Aorta (tissue), 5 donors: ENCODE measurements at places on chromosomes 7 and 10. TPM values are rescaled to one million over a fixed set of nuclear protein-coding genes. Genes with fewer than 3 reads are reported as not detected.

DNA sequence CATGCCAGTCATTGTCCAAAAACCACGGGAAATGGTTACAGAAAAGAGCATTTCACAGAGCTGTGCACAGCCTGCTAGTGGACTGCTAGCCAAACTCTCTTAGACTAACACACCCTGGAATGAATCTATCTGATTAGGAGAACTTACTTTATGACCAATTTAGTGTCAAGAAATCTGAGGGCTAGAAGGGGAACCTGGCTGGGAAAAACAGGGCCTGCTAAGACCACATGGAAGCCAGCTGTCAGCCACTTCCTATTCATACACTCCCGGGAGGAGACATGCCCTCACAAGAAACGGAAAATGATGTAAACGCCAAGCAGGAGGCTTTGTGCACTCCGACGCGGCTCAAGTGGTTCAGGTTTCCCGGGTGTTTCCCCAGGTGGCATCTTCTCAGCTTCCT lies 54.8 kb downstream of the MPP7 start:
- DNase-seq: no peak
- H3K36me3 ChIP-seq: no peaks in the 10 kb centered on the region
- H3K4me3 ChIP-seq: no peak overlapping the region

DNA sequence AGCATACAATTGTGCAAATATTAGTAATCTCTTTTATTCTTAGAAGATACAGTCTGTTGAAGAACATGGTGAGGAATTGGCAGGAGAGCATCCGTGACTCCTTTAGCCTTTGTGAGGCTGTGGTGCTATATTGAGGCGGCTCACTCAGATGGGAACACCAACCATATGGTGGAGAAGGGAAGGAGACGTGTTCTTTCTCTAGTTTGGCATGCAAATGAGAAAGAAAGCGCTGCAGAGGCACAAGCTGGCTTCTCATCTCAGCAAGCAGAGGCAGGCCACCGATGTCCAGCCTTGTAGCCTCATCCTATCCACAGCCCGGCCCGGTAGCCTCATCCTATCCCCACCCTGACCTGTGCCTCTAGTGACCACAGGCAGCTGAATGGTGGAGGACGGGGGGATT lies 288.3 kb downstream of the CAMK1D start:
- H3K27ac ChIP-seq: no peak overlapping the region
- no peaks in the 10 kb centered on the region for H3K4me1 ChIP-seq
- H3K36me3 ChIP-seq: no peaks in the 10 kb centered on the region
- H3K27me3 ChIP-seq: no peaks in the 10 kb centered on the region
- H3K4me3 ChIP-seq: no peak overlapping the region

DNA sequence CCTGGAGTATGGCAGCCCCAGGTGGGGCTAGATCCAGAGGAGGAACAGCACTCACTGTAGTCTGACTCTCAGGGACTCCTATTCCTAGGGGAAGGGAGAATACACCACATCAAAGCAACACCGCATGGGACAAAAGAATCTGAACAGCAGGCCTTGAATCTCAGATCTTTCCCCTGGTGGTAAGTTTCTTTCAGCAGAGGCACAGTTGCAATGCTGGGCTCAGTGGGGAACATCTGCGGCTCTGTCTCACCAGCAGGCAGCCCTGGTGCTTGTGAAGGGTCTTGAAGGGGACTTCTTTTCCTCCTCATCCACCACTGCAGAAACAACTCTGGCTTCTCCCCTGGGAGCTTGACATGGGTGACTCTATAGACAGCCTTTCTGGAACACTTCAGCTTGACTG lies 111.2 kb upstream of the ARHGAP21 start:
- no peak overlapping the region for H3K4me3 ChIP-seq
- H3K27me3 ChIP-seq: no peaks in the 10 kb centered on the region
- H3K4me1 ChIP-seq: no peaks in the 10 kb centered on the region
- no peak for DNase-seq
- no peak overlapping the region for H3K27ac ChIP-seq

- no peak for DNase-seq
- H3K36me3 ChIP-seq: peaks cover 6% of the 10 kb centered on the region
- no peaks in the 10 kb centered on the region for H3K27me3 ChIP-seq
- H3K27ac ChIP-seq: no peak overlapping the region
Measured at GRCh38 chr7:91869661-91870060, 10.8 kb downstream of the MTERF1 start.

- no peaks in the 10 kb centered on the region for H3K36me3 ChIP-seq
- peak; percentile 49 for DNase-seq
- no peaks in the 10 kb centered on the region for H3K4me1 ChIP-seq
- no peak overlapping the region for H3K4me3 ChIP-seq
- no peaks in the 10 kb centered on the region for H3K27me3 ChIP-seq
Measured at GRCh38 chr10:69376662-69377061, 40.1 kb downstream of the TACR2 start.

DNA sequence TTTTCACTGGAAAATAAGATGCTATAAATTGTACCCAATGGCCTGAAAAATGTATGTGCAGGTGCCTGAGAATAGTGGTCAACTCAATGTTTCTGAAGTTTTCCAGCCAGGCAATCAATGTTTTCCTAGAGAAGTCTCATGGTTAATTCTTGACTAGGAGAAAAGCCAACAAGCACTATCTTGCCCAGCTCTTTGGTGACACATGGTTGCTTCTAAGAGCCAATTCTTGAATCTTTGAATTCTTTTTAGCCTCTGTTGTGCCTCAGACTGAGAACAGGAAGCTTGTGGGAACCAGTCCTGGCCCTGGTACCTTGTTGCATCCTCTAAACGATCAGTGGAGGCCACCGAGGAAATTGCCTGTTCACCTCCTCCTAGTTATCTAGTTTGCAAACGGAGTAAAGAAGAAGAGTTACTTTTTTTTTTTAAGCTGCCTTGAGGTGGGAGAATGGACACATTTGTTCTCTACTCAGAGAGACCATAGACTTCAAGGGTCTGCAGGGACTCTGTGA lies 144.0 kb upstream of the MKLN1 start:
- no peak overlapping the region for H3K4me3 ChIP-seq
- H3K36me3 ChIP-seq: no peaks in the 10 kb centered on the region
- no peak overlapping the region for H3K27ac ChIP-seq
- no peaks in the 10 kb centered on the region for H3K4me1 ChIP-seq

DNA sequence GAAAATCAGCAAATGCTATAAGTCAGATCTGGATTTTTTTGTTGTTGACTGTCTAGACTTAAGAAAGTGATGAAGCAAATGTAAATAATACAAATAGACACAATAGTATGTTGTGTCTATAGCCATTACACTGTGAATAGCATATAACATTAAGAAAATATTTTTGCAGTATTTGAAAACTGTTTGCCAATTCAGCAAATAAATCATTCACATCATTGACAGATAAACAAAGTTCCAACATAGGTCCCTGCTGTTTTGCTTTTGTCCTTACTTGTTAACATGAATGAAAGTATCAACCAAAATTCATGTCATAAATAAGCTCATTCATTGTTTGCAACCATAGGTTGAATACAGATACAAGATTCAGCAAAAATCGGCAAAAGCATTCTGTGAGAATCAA lies 200.5 kb downstream of the KIF20B start:
- no peak overlapping the region for H3K27ac ChIP-seq
- H3K4me3 ChIP-seq: no peak overlapping the region
- no peak for DNase-seq
- no peaks in the 10 kb centered on the region for H3K27me3 ChIP-seq

AKR1C3 gene
- 153 TPM for polyA plus RNA-seq

KDM7A gene
- 4.1 TPM for polyA plus RNA-seq

ZKSCAN5 gene
- 4.1 TPM for polyA plus RNA-seq
